ENCODE measurements at places on chromosomes 3 and 15.

DNA sequence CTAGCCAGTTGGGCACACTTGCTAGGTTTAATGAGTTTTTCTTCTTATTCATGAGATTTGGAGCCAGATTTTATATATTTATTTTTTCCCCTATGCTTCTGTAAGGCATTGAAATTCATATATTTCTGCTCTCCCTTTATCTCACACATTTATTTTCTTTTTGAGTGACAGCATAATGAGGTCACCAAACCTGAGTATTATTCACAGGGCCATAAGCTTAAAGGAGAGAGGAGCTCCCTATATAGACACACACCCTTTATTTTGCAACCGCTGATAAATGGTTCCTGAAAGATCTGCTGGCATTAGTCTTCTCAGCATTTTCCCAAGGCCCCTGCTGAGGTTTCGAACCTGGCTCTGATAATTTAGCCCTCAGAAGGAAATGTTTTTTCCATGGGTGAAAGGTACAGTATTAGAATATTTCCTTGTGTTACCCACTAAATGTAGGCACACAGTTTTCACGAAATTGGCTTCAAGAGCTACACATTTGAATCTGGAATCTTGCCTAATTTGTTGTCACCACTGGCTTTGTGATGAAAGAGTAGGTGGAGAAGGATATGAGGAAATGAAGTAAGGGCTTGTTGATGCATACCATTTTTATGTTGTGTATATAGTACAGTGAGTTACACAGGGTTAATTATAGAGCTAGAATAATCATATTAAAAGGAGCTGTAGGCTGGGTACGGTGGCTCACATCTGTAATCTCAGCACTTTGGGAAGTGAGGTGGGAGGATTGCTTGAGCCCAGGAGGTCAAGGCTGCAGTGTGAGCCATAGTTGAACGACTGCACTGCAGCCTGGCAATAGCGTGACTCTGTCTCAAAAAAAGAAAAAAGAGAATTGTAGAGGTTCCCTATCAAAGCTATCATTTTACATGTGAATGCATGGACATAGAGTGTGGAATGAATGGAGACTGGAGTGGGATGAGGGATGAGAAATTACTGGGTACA, 6.5 kb downstream of the KLHL18 start:
- DNase-seq = no peak

DNA sequence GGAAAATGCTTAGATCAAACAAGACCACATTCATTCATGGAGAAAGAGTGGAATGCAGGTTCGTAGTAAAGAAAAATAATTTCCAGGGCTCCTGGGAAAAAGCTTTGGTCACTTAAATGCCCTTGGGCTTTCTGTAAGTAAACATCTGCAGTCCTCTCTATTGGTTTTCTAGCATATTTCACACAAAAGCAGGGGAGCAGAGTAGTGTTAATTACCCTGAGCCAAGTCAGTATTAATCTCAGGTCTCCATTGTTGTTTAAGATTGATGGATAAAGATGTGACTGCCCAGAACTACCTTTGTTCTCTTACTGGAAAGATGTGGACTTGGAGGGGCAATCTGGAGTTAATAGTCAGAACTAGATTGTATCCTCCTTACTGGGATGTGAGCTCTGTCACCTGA, 242.6 kb downstream of the PTPRG start:
- DNase-seq = no peak

GRCh38 chr3:88336894-88337293, 187.1 kb downstream of the C3orf38 start:
- no peak for DNase-seq

- DNase-seq = no peak
These were observed 164.5 kb downstream of the MEGF11 start for GRCh38 chr15:66089049-66089448.

GRCh38 chr3:175266478-175266877, 407.3 kb downstream of the NAALADL2 start:
- DNase-seq = no peak

All from SK-N-MC (cell line).